H9 (cell line): ENCODE measurements at places on chromosomes 6 and 20.

DNA sequence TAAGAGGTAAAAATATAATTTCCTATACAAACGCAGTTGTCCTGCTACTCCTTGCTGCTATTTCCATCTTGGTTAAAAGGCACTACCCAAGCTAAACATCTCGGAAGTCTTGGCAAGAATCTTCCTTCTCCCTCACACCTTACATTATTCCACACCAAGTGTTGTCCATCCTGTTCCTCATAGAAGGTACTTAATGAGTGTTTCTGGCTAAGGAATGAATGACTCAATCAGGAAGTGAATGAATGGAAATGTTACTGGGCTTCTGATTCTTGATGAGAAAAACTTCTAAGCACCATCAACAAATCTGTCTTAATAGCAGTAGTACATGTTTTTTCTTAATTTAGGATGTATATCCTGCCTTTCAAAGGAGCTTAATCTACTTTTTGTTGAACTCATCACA is 40.6 kb upstream of the RSPO3 start:
- no peak for DNase-seq

GRCh38 chr20:52305858-52306257 is 114.3 kb upstream of the ZFP64 start:
- no peak for DNase-seq

- peak; percentile 86 for DNase-seq
Observed at GRCh38 chr6:125867483-125867942, 76.8 kb downstream of the NCOA7 start.

GRCh38 chr20:8449123-8449522 is 317.1 kb downstream of the PLCB1 start:
- no peak for DNase-seq

DNA sequence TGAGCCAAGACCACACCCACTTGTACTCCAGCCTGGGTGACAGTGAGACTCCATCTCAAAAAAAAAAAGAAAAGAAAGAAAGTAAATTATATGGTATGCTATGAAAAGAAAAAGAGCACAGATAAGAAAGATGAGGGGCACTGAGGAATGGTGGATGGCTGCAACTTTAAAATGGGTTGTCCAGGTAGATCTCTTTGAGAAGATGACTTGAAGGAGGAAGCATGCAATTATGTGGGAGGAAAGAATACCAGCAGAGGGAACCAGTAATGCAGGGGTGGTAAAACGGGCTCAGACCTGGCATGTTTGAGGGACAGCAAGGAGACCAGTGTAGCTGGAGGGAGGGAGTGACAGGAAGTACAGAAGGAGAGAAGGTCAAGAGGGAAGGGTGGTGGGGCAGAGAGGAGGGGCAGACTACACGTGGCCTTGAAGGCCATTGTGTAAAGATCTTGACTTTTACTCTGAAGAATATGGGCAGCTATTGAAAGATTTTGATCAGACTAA is 22.3 kb downstream of the LINC00237 start:
- DNase-seq = no peak

DNA sequence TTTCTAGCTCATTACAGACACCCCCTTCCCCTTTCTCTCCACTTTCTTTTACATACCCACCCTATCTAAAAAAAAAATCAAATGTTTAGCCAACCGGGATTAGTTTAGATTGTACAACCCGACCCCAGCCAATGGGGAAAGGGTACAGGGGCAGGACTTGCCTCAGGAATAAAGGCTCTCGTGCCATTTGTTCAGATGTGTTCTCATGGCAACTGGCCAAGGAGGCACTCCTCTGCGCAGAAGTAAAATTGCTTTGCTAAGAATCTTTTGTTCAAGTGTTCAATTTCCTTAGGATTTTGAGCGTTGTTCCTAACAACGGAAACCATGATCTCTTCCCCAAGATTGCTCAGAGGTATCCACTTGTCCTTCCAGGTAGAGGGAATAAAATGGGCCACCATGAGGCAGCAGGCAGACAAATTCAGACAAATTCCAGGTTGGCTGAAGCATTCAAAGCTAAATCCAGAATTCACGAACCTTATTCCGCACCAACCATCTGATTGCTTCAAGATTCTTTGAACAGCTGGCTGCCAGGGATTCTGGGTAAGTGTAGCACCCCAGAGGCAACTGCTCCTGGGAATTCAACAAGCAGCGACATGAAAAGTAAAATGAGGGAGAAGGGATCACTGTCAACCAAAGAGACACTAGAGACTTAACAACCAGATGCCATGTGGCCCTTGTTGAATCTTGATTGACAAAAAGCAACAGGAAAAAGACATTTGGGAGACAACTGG is 431.8 kb downstream of the PREX1 start:
- no peak for DNase-seq

DNA sequence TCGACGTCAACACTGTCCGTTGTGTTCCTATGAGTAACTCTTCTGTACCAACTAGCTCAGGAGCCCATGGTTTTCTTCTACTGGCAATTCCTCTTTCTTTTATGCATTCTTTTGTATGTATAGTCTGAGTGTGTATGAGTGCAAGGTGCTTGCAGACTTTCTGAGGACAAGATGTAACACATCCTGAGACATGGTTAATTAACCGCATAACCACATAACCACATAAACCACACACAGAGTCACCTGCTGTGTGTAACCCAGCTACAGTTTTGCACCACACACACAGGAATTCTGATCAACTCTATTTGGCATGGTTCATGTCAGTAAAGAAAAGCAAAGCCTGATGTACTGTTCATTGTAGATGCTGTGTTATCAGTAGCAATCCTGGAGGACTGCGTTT is 98.6 kb downstream of the DACT2 start:
- DNase-seq = no peak

- DNase-seq = no peak
Observed at GRCh38 chr20:1844325-1845162, 50.7 kb upstream of the SIRPA start.

DNA sequence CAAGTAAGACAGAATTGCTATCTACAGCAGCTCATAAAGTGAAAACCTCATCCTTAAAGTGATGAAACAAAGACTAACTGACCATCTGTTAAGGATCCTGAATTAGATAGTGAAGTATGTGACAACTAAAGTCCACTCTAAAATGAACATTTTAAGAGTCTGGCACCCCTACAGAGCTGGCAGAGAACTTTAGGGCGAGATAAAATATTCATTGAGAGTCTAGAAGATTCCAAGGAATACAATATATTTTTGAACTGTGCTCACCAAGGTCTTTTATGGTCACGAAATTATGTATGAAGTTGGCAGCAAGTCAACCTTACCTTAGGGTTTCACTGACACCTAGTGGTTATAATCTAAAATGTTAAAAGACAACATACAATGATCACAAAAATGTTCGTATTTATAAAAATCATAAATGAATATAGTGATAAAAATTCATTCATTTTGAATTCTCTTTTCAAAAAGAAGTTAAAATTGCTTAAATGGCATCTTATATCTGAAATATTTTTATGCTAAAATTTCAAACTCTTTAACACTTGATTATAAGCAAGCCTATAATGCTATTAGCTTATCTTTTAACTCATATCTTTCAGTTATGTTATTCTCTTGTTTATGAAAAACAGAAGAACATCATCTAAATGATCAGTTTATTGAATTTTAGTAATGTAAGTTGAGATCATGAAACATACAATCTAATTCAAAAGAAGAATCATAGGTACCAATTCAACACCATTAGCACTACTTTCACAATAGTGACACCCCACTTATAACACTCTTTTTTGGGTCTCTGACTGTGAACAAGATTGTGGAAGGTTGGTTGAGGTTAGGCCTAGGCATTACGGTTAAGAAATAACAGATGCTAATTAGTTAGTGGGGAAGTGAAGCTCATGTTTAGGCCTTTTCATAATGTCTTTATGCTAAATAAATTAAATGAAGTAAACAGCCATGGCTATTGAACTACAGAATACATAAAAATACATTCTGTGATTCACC is 27.5 kb downstream of the RSPH3 start:
- DNase-seq = no peak
